NAMALWA (cell line): ENCODE measurements at places on chromosomes 13 and 19.

DNA sequence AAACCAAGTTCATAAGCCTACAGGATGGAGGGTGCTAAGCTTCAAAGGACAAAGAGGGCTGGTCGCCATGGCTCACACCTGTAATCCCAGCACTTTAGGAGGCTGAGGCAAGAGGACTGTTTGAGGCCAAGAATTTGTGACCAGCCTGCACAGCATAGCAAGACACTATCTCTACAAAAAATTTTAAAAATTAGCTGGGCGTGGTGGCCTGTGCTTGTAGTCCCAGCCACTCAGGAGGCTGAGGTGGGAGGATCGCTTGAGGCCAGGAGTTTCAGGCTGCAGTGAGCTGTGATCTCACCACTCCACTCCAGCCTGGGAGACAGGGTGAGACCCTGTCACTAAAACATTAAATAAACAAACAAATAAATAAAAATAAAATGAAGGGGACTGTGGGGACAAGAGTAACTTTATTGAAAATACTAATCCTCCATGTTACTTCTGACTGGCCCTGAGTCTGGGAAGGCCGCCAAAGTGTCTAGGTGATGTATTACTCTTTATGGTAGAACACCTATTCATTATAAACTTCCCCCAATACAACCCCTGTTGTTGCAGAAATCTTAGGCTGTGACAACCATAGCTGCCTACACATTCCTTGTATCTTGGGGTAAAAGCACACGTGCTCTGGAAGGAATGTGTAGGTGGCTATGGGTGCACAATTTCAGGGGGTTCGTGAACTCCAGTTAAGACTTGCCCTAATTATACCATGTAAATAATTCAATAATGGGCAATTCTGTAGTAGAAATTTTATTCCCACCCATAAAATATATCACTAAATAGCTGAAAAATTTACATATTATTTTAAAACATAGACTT, 14.6 kb upstream of the URAD start:
- DNase-seq: no peak

DNA sequence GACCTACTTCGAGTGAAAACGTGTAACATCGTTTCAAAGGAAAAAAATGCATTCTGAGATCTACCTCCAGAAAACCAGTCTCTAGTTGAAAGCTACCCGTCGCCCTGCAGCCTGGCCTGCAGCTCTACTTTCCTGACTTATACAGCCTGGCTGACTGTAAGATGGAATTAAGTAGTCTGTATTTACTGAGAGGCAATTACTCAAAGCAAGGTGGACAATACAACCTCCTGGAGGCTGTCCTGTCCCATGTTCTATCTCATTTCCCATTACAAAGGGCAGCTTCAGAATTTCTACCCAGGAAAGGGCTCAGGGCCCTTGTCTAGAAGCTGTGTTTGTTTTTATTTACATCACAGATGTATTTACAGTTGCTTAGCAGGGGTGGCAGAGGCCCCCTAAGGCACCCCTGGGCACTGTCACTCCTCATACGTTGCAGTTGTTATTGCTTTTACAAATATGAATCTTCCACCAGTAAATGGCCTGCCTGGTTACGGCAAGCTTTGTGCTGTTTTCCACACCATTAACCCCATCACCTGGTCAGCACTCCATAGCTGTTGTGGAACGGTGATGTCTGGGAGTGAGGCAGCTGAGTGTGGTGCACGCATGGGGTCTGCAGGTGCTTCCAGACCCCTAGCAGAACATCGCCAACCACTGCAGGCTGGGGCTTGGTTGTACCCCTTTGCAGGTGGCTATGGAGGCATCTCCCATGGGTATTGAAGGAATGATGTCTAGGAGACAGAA, 46.3 kb upstream of the MTIF3 start:
- peak; percentile 10 for DNase-seq

- peak; percentile 22 for DNase-seq
These were observed 516 bp upstream of the ATP1A3 start for GRCh38 chr19:41994521-41994971.

DNA sequence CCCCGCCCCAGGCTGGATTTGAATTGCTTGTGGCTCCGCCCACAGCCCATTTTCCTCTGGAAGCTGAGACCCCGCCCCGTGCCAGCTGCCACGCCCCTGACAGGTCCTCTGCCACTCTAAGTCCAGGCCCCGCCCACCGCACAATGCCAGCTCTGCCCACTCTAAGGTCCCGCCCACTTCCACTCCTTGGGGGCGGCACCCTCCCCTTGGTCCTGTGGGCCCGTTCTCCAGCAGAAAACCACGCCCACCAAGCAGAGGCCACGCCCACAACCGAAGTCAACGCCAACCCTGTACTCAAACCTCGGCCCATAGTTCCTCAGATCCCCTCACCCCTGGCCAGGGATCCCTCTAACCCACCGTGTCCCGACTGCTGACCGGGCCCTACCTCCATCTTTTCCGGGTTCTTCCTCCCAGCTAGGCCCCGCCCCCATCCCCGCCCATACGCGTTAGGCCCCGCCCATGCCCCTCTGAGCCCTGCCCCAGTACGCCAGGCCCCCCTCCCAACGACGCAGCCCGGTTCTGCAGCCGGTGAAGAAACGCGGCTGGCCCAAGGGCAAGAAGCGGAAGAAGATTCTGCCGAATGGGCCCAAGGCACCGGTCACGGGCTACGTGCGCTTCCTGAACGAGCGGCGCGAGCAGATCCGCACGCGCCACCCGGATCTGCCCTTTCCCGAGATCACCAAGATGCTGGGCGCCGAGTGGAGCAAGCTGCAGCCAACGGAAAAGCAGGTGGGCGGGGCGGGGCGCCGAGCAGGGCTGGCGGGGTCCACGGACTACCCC, 1.3 kb downstream of the HMG20B start:
- DNase-seq: peak; percentile 98

DNA sequence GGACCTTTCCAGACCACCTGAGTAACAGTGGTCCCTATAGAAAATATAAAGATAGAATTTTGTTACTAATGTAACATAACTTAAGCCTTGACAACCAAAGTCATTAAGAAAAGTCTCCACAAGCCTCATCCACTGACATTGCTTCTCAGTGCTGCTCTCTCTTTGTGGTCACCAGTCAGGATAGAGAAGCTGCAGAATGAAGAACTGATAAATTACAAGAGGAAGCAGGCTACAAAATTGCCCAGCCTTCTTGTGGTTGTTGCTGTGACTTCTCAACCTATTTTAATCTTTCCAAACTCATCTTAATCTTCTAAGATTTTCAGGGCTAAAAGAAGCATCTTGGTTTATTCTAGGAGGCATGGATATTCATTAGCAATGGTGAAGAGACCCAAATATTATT, 343.8 kb downstream of the MZT1 start:
- DNase-seq: no peak

- no peak for DNase-seq
These were observed 1075.8 kb downstream of the PCDH9 start for GRCh38 chr13:66154354-66154753.

GRCh38 chr13:110444226-110444653, 117.3 kb downstream of the RAB20 start:
- DNase-seq: peak; percentile 64

- DNase-seq: no peak
These were observed 16.4 kb downstream of the TDRD12 start for GRCh38 chr19:32735936-32736335.

- DNase-seq: peak; percentile 91
These were observed 47.3 kb upstream of the SHKBP1 start for GRCh38 chr19:40529093-40529954.

- DNase-seq: no peak
These were observed 17.4 kb upstream of the C13orf46 start for GRCh38 chr13:113991191-113991669.

- DNase-seq: no peak
These were observed 2.3 kb downstream of the CEACAM18 start for GRCh38 chr19:51480590-51480989.

- no peak for DNase-seq
These were observed 569.9 kb downstream of the UQCRFS1 start for GRCh38 chr19:28642787-28643683.

DNA sequence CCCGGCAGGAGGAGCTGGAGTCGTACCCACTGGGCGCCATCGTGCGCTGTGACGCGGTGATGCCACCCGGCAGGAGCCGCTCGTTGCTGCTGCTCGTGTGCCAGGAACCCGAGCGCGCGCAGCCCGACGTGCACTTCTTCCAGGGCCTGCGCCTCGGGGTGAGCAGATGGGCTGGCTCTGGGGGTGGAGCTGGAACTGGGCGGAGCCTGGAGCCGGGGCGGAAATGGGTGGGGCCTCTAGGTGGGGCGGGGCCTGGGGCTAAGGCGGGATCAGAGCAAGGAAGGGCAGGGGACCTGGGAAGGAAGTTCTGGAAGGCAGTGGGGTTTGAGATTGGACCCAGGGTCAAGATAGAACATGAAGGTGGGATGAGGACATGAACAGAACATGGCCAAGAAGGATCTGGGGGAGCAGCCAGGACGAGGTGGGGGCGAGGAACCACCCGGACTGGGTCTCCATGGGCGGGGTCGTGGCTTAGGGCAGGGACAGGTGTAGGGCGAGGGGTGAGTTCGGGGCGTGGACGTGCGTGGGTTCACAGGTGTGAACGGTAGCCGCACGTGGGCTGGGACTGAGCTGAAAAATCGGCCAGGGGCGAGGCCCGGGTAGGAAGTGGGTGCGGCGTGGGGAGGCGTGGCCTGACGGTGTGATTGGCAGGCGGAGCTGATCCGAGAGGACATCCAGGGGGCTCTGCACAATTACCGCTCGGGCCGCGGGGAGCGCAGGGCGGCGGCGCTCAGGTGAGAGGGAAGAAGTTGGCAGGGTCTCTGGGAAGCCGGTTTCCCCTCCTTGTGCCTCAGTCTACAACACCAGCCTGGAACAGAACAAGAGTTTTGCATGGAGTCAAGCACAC, 4.7 kb downstream of the EPS8L1 start:
- peak; percentile 84 for DNase-seq

DNA sequence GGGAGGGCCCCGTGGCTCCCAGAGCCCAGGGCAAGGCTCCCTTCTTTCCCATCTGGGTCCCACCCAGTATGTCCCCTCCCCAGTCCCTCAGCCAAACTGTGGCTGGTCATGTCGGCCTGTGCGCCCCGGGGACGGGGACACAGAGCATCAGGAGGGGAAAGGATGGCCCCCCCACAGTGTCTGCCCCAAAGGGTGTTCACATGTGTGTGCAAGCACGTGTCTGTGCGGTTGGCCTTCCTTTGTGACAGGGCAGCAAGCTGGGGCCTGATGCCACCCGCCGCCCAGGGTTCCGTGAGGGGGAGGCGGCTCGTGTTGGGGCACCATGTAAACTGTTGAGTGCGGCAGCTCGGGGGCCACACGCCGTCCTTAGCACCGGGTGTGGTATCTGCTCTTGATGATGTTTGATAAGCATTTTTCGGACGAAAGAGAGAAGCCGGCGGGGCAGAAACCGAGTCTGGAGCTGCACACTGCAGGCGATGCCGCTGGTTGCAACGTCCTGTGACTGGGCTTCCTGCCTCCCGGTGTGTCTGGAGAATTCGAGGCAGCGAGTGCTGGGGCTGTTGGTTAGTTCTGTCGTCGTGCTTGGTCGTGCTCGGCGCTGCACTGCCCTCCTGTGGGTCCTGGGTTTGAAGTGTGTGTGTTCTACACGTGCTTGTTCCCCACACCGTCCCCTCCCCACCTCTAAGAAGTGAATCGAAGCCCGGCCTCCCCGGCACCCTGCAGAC, 18.4 kb downstream of the GNA11 start:
- DNase-seq: no peak

DNA sequence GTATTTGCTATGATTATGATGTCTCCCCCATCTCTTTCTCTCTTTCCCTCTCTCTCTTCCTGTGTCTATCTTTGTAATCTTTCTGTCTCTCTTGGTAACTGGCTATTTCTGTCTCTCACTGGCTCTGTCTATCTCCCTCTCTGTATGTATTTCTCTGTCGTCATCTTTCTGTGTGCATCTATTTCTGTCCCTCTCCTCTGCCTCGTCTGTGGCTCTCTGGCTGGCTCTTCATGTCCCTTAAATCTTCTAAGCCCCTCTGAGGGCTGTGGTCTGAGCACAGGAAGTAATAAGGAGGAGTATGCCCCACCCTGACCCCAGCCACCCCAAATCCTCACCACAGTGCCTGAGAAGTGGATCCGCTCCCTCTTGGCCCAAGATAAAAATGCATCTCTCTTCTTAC, 104.4 kb downstream of the DNAJC15 start:
- peak; percentile 13 for DNase-seq

GRCh38 chr19:30224689-30225606, 147.2 kb upstream of the ZNF536 start:
- DNase-seq: no peak

GRCh38 chr19:10187315-10187714, 7.4 kb downstream of the DNMT1 start:
- DNase-seq: no peak

GRCh38 chr13:98377635-98378378, 199.1 kb downstream of the STK24 start:
- DNase-seq: no peak

- DNase-seq: no peak
These were observed 48.8 kb downstream of the DCLK1 start for GRCh38 chr13:36082396-36082795.

DNA sequence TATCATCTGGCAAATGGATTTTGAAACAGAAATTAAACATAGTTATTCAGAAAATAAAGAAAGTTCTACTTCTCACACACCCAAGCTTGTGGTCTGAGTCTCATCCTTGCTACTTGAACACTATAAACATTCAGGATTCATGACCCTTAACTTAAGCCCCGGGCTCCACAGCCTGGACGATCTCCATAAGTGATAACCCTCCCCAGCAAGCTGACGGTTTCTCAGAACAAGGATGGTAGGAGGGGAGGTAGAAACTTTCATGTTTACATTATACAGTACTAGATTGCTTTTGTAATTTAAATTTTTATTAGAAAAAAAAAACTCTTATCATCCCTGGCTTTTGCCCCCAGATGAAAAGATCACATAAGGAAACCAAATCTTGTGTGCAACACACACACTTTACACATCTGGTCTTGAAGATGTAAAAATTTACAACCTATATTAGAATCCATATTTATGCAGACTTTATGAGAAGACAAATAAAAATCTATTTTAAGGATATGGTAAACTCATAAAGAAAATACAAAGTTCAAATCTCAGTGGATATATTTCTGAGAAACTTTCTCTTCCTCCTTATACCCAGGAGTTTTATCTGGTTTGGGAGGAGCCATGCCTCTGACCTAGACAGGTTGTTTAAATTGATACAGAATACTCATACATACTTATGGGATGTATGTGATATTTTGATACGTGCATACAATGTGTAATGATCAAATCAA, 20.0 kb upstream of the ATP12A start:
- DNase-seq: no peak
